ENCODE measurements at places on chromosomes 2 and 18.

- no peak for DNase-seq
These were observed 140.6 kb downstream of the FAM124B start for GRCh38 chr2:224261326-224261725.

DNA sequence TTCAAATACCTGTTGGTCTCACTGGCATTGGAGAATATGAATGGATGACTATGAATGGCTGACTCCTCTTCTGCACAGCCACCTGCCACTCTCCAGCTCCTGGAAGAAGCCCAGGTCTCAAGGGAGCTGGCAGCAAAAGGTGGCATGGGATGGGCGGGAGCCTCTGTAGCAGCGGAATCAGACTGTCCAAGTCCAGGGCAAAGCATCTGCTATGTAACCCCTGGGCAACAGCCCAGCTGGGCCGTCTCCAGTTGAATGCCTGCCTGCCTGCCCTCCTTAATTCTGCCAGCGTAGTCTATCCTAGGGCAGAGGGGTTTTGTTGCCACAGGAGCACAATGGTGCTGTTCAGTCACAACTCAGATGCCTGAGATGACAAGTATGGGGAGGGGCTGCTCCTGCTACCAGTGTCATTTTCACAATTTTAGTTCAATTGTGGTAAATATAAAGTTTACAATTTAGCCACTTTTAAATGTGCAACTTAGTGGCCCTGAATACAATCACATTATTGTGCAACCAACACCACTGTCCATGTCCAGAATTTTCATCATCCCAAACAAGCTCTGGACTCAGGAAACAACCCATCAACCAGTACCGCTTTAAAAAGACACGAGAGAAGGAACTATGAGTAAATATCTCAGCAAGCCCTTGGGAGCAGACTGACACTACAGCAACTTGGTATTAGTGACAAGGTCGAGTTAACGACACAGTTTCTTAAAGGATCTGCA, 115.2 kb downstream of the MYO5B start:
- peak; percentile 33 for DNase-seq

GRCh38 chr2:68774569-68775271, 40.1 kb downstream of the ARHGAP25 start:
- DNase-seq: peak; percentile 75

GRCh38 chr2:220076734-220077133, 449.3 kb downstream of the SLC4A3 start:
- DNase-seq: no peak

GRCh38 chr2:217527590-217528202, 475.1 kb downstream of the TNS1 start:
- DNase-seq: no peak
